ENCODE measurements at places on chromosomes 2 and 18. TPM values are rescaled to one million over a fixed set of nuclear protein-coding genes. Genes with fewer than 3 reads are reported as not detected.
A peak's percentile ranks its signal among the peaks of the same experiment; 100 is the strongest.

Gene CERKL
- not detected for total RNA-seq

DNA sequence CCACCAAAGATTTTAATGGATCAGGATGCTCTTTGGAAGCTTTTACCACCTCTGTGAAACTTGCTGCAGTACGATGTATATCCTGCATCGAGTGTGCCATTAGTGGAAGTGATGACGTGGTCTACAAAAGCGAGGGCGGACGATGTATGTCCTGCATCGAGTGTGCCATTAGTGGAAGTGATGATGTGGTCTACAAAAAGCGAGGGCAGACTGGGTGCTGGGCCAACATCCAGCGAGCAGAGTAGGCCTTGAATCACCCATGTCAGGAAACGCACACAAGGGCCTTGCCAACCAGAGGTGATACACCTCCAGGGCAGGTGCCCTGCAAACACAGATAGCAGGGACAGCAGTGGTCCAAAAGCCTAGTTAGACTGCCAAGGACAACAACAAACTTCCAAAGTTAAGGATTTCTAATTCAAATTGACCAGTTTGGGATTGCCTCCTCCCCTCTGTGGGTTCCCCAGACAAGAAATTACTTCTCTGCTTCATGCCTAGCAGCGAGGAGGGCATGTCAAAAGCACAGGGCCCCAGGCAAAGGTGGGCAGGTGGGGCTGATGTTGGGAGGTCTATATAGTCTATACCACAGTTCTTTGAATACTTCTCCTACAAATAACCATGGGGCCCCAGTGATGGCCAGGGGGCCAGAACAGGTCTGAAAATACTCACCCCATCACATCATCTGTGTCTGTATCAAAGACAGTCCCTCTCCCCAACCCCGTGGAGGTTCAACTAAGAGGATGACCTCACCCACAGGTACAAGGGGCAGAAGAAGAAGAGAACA is 70.2 kb downstream of the ADD2 start:
- DNase-seq = no peak

Gene TMEM200C
- total RNA-seq = 1.3 TPM

Gene TMEM247
- total RNA-seq = not detected

- DNase-seq = peak; percentile 18
Measured at GRCh38 chr2:54899576-54900200, 150.6 kb downstream of the RTN4 start.

Gene NOL4
- total RNA-seq = 0.68 TPM

DNA sequence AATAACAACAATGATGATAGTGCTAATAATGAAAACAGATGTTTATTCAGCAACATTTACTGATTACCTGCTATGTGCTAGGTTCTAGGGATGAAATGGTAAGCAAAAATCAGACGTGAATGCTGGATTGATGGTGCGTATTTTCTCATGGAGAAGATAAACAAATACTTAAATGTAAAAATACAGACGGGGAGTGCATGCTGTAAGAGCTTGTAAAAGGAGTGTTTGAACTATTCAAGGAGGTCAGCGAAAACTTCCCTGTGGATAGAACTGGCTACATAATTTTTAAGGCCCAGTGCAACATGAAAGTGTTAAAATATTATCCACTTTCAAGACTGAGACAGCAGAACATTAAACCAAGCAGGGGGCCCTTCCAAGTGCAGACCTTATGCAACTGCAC is 22.1 kb downstream of the MTX2 start:
- no peak for DNase-seq
